Stimulated activated CD8-positive, alpha-beta memory T cell treated with anti-CD3 and anti-CD28 coated beads, Interleukin-7, amount 100 ng/mL, for 48 hours (primary cell): ENCODE measurements at places on chromosomes 5 and 9.
A peak's percentile ranks its signal among the peaks of the same experiment; 100 is the strongest.

GRCh38 chr9:86700629-86701028 lies 246.7 kb downstream of the GAS1 start:
- DNase-seq, result no peak

DNA sequence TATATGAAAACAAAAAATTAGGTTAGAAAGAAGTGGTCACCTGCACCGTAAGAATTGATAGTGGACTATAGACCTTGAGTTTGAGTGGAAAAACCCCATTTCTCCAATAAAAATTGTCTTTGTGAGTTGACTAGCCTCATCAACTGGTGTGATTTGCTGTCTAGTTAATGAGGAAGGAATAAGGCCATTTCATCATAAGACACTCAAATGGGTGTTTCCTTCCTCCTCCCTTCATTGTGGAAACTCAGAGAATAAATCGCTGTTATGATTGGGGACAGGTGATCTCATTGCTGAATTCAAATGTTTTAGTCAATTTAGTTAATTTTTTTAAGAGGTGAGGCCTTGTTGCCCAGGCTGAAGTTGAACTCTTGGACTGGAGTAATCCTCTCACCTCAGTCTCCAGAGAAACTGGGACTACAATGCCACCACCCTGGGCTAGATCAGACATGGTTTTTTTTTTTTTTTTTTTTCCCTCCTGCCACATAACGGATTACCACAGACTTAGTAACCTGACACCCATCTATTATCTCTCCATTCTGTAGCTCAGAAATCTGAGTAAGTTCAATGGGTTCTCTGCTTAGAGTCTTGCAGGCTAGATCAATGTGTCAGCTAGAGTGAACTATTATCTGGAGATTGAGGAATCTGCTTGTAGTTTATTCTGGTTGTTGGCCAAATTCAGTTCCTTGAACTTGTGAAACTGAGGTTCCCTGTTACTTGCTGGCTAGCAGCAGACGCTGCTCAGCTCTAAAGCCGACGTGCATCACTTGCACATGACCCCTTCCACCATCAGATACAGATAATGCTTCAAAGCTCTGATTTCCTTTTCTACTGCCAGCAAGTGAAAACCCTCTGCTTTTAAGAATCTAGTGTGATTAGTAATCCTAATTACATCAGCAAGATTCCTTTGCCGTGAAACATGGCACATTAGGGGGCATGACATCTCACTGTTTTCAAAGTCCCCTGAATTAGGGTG lies 663.8 kb upstream of the CDH9 start:
- DNase-seq, result no peak

- no peak for DNase-seq
These were observed 829 bp downstream of the FIBCD1 start for GRCh38 chr9:130938184-130938651.

DNA sequence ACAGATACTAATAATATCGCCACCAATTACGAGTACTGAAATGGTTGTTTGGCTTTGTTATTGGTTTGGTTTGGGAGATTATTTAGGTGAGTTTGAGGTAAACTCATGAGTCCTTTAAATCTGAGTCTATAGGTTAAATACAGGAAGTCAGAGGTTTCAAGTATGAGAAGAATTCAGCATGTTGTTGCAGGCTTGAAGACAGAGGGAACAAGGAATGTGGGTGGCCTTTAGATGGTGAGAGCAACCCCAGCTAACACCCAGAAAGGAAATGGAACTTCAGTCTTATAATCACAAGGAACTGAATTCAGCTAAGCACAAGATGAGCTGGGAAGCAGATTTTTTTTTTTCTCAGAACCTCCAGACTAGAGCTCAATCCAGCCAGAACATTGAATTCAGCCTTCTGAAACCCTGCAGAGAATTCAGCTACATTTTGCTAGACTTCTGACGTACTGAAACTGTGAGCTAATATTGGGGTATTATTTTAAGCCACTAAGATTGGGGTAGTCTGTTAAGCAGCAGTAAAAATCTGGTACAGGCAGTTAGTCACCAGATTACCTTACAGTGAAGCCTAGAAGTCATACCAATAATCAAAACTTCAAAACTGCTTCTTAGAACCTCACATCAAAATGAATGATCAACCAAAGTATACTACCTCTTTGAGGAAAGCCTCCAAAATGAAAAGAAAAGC lies 216.0 kb upstream of the PUM3 start:
- no peak for DNase-seq

DNA sequence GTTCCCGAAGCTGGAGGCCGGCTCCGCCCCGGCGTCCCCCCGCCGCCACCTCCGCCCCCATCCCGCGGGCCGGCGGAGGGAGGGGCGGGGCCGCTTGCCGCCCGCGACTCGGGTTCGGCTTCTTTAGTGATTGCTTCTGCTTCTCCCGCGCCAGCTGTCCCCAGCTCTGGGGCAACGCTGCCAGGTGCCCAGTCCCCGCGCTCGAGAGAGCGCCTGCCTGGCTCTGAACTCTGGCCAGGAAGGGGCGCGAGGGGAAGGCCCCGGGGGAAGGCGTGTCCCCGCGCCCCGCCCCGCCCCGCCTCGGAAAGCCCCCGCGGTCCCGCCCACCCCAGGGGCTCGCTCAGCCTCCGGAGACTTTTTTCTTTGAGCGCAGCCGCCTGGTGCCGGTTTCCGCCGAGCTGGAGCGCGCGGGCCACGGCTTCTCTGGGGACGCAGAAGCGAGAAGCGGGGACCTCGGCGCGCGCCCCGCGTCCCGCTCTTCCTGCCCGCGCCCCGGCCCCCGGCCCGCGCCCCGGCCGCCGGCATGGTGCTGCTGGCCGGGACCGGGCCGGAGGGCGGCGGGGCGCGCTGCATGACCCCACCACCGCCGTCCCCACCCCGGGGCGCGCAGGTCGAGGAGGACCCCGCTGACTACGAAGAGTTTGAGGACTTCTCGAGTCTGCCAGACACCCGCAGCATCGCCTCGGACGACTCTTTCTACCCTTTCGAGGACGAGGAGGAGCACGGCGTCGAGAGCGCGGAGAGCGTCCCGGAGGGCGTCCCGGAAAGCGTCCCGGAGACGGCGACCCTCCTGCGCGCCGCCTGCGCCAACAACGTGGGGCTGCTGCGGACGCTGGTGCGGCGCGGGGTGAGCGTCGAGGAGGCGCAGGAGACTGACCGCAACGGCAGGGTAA lies at the start of gene ANKRD33B:
ANKRD33B (plus strand) TSS at position 126 of the 893 bp plus-strand sequence; CDS start at position 524, 398 bp downstream.
- peak; percentile 64 for DNase-seq

DNA sequence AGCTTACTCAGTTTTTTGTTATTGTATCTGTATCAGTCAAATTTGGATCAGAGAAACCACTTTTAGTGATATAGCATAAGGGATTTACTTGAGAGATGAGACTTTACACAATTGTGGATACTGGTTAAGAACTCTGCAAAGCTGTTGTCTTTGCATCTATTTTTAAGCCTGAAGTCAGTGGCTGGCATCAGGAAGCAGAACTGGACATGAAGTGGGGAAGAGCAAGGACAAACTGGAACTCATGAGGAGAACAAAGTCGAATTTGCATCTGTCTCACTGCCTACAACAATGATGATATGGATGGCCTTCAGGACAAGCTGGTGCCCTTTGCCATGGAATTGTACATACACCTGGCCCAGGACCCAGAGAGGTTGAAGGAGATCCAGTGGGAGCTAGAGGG lies 15.8 kb upstream of the MYORG start:
- DNase-seq, result no peak

GRCh38 chr5:173806270-173807035 lies 81.7 kb upstream of the CPEB4 start:
- DNase-seq, result no peak

GRCh38 chr5:16065831-16066230 lies 113.8 kb downstream of the MARCHF11 start:
- no peak for DNase-seq

- DNase-seq, result no peak
These were observed 260.5 kb downstream of the COX7C start for GRCh38 chr5:86878250-86878649.

- DNase-seq, result no peak
These were observed 44.7 kb upstream of the CD180 start for GRCh38 chr5:67241326-67241725.

DNA sequence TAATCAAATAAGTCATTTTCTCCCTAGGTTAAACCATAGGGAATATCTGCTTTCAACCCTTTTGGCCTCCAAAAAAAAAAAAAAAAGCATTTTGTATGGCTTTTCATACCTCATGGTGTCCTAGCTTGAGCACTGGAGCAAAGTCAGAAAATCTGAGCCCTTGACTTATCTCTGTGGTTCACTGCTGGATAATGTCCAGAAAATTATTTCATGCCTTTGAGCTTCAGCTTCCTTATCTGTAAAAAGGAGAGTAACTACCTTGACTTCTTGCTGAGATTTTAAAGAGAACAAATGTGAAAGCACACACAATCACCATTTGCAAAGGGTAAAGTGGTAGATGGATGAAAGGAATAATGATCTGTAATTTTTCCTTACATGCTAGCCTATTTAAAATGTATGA lies 165.9 kb downstream of the ALDH1A1 start:
- DNase-seq, result no peak

DNA sequence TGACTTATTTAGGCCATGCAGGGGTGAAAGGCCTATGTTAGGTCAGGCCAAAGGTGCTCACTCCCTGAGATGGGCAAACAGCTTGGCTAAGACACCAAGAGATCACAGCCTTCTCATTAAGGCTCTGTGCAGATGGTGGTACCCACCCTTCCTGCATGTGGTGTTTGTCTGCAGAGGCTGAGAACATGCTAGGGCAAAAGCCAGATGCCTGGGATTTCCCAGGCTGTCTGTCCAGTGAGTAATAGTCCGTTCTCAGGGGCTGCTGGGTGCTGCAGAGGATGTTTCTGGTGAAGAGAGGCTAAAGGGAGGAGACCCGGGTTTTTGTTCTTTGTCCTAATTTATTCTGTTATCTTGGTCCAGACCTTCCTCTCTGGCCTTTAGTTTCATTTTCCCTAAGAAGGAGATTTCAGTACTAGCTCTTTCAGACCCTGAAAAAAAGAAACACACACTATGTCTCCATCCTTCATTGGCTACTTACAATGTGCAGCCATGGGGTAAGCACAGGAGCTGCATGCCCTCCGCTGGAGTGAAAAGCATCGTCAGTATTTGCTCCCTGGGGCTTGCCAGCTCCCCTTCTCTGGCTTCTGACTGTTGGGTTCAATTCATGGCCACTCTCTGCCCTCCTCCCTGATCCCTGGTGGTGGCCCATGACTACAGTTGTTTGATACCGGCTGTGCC lies 23.4 kb upstream of the GLRA1 start:
- DNase-seq, result no peak
